ENCODE measurements at places on chromosomes 12 and 14. TPM values are rescaled to one million over a fixed set of nuclear protein-coding genes. Genes with fewer than 3 reads are reported as not detected.

Gene TBC1D30
- 1.9 TPM for total RNA-seq

Gene RTL1
- not detected for total RNA-seq

Gene KRT72
- not detected for total RNA-seq

Gene SELPLG
- under 0.01 TPM for total RNA-seq

Gene BCL11B
- 14.8 TPM for total RNA-seq

Gene SOAT2
- total RNA-seq, result not detected

Gene FNTB
- 6.5 TPM for total RNA-seq

Gene KCNH5
- total RNA-seq, result not detected

Gene GZMB
- not detected for total RNA-seq

Gene TSHR
- total RNA-seq, result not detected

Gene CYP27B1
- total RNA-seq, result 1.5 TPM
